ENCODE measurements at places on chromosomes 5 and 9.
A peak's percentile ranks its signal among the peaks of the same experiment; 100 is the strongest.

DNA sequence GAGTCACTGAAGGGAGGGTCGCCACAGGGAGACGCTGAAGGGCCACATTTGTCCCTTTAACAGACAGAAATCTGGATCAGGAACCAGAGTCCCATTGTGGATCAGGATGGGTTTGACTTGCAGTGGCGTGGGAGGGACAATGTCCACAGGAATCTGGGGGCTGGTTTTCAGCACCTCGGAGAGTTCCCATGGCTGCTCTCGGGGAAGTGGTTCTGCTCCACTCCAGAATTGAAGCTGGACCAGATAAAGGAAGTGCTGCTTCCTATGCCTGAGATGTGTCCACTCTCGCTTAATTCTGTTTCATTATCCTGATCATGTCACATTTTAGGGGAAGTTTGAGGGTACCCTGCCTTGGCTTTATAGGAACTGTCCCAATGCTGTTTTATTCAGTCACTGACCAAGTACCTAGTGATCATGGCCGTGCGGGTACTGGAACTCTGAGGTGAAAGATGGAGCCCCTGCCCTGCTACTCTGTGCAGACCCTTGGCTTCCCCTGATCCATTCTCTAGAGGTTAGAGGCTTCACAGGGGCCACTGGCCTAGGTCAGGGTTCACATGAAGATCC, 28.7 kb downstream of the ENHO start:
- DNase-seq, result no peak

- no peak for DNase-seq
These were observed 62.2 kb upstream of the GNE start for GRCh38 chr9:36320466-36320865.

DNA sequence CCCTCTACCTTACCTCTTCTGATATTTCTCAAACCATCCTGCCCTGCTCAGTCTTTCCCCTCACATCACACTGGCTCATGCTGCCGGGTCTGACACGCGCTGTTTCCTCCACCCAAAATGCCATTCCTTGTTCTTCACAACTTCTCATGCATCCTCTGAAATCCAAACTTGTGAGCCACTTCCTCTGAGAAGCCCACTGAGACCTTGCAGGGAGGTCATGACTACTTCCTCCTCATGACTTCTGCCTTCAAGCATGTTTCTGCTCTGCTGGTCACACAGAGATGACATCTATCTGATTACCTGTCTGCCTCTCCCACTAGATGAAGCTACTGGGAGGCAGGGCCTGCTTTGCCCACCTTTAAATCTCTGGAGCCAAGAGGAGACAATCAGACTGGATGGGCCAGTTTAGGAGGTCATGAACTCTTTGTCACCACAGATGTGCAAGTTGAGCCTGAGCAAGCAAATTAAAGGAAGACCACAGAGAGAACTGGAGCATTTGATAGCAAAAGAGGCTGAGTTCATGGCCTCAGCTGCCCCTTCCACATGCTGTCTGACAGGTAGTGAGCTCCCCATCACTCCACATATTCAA, 119.8 kb upstream of the TBC1D2 start:
- DNase-seq, result no peak

GRCh38 chr5:121608826-121609225, 242.9 kb upstream of the FTMT start:
- DNase-seq, result no peak

GRCh38 chr9:121295662-121296191, 27.8 kb downstream of the GSN start:
- no peak for DNase-seq

- no peak for DNase-seq
These were observed 345.5 kb upstream of the PAPPA start for GRCh38 chr9:115808108-115808507.

DNA sequence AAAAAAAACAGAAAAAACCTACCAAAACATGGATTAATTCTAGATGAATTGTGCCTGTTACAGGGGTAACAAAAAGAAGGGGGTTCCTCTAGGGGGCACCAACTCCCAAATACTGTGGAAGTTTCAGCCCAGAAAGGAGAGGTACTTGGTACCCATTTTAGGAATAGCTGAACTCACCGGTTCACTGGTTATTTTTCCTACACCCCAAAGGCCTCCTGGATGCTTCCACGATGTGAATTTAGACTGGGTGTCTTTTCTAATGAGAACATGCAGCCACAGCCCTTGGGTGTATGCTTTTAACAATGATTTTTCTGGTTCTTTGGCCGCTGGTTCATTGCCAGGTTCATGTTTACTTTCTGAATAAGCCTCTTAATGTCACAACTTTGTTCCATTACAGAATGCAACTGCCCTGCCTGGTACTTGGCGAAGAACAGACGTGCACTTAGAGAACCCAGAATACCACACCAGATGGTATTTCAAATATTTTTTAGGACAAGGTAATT, 46.7 kb downstream of the GARNL3 start:
- DNase-seq, result peak; percentile 32

- no peak for DNase-seq
These were observed 25.2 kb downstream of the ZCCHC9 start for GRCh38 chr5:81326554-81326953.

GRCh38 chr5:63211448-63212132, 633.0 kb downstream of the LRRC70 start:
- DNase-seq, result no peak

DNA sequence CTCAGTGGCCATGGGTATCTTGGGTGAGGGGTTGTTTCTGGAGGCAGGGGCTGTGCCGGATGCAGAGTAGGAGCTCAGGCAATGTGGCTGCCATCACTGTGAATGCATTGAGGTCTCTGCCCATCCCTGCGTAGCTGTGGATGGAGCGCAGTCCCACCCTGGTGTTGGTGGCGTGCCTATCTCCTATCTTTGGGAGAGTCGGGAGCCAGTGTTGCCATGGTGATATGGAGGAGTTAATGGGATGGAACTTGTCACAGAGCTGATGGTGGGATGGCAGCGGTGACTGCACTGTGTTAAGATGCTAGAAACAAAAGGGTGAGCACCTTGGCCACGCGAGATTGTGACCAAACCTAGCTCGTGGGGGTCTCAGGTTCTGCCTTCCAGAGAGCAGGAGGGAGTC, 197.3 kb downstream of the MELK start:
- DNase-seq, result no peak

GRCh38 chr9:69500896-69501295, 171.3 kb downstream of the APBA1 start:
- no peak for DNase-seq

DNA sequence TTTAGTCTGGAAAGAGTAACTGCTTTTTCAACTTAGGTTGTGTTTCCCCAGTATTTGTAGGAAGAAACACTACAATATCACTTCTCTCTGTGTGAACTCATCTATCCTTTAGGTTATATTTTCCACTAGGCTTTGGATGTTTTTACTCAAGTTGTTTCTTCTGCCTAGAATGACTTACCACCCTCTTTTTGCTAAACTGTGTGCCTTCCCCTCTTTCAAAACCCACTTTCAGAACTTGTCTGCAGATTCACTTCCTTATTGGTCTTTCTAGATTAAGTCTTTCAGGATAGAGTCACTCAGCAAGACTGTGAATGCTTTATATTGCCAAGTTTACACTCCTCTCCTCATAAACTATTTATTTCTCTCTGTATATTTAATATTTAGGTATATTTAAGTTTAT, 14.2 kb upstream of the CAST start:
- no peak for DNase-seq

GRCh38 chr9:93143830-93144530, 9.9 kb upstream of the NINJ1 start:
- peak; percentile 80 for DNase-seq

GRCh38 chr9:129098328-129098727, 12.3 kb downstream of the CRAT start:
- no peak for DNase-seq

- DNase-seq, result no peak
These were observed 39.4 kb downstream of the SCAI start for GRCh38 chr9:125103770-125104460.

GRCh38 chr5:116880601-116881000, 306.0 kb upstream of the SEMA6A start:
- DNase-seq, result no peak

DNA sequence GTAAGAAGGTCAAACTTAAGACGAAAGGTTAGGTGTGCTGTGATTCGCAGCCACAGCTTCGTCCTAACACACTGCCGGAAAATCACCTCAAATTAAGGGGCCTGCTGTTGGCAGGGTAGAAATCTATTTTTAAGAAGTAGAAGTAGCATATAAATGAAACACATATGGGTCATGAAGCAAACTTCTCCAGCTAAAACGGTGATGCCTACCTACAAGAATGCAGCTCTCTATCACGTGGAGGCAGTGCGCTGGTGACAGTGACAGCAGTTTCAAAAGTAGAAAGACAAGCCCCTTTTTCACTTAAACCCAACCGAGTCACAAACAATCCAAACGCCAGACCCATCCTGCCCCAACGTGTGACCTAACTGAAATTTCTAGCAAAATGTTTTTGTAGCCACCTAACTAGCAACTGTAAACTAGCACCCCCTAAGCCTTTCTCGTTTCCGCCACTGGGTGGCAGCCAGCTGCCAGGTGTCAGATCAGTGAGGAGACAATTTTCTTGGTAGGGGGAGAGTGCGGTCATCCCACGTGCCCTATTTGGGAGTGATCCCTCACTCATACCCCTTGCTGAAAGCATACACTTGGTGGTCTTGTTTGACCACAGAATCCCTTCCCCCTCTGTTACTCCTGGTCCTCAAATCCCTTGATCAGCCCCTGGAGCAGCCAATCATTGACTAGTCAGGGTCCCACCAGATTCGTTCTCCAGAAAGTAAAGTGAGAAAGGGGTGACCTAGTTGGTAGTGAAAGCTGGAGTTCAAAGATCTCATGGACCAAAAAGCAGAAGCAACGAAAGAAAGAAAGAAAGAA, 71.8 kb upstream of the MAMDC2 start:
- peak; percentile 16 for DNase-seq

DNA sequence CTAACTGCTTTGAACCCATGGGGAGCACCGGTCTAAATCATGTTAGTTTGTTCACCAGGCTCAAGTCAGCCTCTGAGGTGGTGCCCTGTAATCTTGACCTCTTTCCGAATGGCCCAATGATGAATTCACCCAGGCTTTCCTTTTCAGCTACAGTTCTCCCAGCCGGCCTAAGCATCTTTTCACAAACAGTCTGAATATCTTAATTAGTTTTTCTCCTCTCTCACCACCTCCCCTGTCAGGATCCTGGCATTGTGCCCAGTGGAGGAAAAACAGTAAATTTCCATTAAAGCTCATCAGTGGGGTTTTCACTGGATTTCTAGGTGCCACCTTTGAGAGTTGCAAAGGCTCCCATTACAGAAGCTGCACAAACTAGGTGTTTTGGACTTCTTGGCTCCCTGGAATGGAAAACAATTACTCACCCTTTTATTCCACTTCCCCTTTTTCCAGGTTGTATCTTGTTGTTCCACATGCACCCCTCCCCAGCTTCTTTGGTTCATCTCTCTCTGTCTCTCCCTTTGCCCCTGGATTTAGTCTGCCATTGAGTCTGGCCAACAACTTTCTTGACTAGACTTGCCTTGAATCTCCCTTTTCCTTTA, 69.4 kb upstream of the ADAMTSL1 start:
- no peak for DNase-seq

- no peak for DNase-seq
These were observed 23.7 kb upstream of the OTULINL start for GRCh38 chr5:14557791-14558415.

DNA sequence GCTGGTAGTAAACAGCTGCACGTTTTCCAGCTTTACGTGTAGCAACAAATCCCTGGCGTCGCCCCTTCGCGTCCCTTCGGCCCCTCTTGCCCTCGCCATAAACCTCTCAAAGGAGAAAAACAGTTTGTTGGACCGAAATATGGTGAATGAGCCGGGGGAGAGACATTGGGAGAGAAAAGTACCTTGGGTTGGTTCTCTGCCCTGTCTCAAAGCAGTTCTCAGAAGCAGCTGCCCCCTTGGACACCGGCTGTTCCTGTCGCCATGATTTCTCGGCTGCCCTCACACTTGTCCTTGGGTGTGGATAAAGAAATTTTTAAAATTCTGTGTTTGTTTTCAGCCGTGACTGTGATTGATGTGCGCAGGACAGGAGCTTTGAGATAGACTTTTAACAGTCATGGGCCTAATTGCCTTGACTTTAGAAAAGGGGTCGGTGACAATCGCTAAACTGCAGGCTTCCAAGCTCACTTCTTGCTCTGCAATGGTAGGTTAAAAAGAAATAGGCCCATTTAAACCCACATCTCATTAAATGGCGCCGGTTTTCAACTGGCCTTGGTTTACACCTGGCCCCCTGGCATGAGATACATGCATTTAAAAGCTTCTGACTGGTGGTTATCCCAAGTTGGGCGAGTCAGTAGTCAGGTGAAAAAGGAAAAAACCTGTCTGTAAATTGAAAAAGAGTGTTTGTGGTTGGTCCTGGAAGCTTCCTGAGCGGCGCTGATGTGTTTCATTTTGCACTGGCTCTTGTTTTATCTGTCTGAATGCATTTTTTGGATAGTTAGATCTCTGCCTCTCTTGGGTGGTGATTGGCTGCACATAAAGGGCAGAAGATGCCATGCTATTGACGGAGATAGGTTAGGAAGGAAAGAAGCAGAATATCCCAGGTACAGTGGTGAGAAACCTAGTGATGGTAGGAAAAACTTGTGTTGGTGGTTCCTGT, 983 bp downstream of the RCL1 start:
- DNase-seq, result no peak

GRCh38 chr9:33924978-33925797, 108.2 kb downstream of the UBE2R2 start:
- DNase-seq, result no peak

GRCh38 chr5:23332650-23333251, 174.7 kb upstream of the PRDM9 start:
- no peak for DNase-seq

DNA sequence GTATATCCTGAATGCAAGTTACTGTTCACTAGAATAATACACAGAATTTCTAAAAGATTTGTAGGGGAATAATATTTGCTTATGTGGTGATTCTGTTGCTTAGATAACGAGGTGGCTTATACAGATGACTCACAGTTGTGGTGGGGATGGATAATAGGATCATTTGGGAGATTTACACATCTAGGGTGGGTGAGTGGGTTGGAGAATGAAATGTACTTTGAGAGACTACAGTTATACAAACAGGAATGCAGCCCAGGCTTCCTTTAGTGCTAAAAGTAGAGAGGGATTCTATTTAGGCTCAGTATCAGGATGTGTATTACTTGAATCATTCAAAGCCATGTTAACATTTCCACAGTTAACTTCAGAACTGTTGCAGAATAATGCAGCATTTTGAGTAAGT, 1.8 kb downstream of the CTXN3 start:
- DNase-seq, result no peak

DNA sequence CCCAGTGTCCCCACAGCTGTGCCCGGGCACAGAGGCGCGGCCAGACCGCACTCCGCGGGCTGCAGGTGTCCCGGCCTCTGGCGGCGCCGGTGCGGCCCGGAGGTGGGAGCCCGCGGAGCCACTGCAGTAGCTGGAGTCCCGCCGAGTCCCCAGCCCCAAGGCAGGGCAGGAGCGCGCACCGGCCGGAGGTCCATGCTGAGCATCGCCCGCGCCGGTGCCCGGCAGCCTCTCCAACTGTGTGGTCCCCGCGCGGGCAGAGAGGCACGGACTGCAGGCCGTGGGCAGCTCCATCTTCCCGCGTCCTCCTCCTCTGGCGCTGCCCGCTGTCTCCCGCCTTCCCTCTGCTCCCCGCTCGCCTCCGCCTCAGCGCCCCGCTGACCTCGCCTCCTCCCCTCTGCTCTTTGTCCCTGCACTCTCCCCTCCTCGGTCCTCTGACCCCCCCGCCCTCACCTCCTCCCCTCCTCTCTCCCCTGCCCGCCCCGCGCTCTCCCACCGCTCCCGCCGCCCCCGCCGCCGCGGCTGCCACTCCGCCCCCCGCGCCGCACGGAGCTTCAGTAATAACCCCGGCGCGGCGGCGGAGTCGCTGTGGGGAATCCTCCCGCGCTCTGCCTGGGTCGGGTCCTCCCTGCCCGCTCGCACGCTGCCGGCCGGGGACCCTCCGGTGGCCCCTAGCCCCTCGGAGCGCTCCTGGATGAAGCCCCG, at the start of gene ADAMTS16:
Gene ADAMTS16, plus strand, starts transcription at position 554 of the 702 bp plus-strand sequence. Its CDS starts 138 bp downstream, at position 692.
- no peak for DNase-seq

Data from CD4-positive, alpha-beta T cell treated with Interleukin-6 at 100 ng/mL for 8 hours (primary cell).